ENCODE measurements at places on chromosomes 12 and 14.

GRCh38 chr14:92513966-92514843 lies 624 bp downstream of the RIN3 start:
- DNase-seq = no peak

GRCh38 chr12:108638141-108638827 lies 4.6 kb upstream of the SELPLG start:
- DNase-seq = no peak

GRCh38 chr14:96581026-96581425 lies 78.8 kb downstream of the PAPOLA start:
- DNase-seq = no peak

GRCh38 chr14:34722723-34723545 lies 8.5 kb upstream of the CFL2 start:
- peak; percentile 76 for DNase-seq

DNA sequence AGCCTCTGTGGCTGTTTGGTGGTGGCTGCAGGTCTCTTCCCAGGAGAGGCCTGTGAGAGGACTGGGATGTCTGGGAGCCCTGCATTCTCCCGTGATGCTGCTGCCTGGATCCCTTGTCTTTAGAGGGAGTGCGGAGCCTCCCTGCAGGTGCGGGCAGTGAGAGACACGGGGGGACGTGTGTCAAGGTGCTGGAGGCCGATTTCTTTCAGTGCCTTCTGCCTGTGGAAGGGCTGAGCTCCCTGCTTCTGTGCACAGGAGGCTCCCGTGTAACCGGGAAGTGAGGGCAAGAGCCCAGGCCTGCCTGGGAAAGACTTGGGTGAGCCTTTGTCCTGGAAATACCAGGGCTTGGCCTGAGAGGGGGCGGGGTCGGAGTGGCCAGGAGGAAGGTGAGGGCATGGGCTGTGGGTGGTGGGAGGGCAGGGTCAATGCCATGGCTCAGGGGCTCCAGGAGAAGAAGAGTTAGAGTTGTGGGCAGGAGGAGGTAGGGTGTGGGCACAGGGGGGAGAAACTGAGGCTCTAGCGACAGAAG lies 372.2 kb downstream of the TMEM121 start:
- DNase-seq = no peak

GRCh38 chr12:48795550-48796455 lies 6.9 kb upstream of the ADCY6 start:
- DNase-seq = peak; percentile 65

DNA sequence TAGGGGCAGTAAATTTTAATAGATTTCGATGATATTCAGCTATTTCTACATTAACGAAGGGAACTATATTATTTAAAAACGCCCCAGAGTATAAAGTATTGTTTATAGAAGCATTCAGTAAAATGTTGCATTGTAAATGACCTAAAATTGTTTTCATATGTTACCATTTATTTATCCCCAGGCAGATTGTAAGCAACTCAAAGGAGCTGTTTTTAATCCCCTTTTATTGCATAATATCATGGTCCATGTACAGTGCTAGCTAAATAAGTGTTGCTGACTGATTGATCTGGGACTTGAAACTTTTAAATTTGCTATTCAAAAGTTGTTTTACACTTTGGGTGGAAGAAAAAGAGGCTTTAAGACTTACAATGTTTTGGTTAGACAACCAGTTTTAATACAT lies 199.0 kb upstream of the SLC38A2 start:
- DNase-seq = no peak

- no peak for DNase-seq
Observed at GRCh38 chr12:72028966-72029365, 90.3 kb downstream of the TPH2 start.

DNA sequence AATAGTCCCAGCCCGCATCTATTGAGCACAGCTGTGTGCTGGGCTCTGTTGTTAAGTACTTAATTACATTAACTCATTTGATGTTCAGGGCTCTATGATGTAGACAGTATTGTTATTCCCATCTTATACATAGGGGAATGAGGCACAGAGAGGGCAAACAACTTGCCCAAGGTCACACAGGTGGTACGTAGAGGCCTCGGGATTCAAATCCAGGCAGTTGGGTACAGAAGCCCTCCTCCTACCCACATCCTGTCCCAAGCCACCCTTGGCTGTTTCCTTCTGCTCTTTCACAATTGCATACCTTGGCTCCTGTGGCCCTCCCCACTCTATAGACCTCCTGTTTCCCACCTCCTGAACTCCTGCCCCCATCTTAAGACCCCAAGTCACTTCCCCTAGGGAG lies 10.0 kb upstream of the GPR68 start:
- no peak for DNase-seq

- no peak for DNase-seq
Observed at GRCh38 chr14:61575551-61576150, 119.7 kb upstream of the HIF1A start.

GRCh38 chr12:2250797-2251196 lies 198.0 kb downstream of the CACNA1C start:
- DNase-seq = no peak

GRCh38 chr14:74733221-74733620 lies 20.3 kb downstream of the FCF1 start:
- no peak for DNase-seq

DNA sequence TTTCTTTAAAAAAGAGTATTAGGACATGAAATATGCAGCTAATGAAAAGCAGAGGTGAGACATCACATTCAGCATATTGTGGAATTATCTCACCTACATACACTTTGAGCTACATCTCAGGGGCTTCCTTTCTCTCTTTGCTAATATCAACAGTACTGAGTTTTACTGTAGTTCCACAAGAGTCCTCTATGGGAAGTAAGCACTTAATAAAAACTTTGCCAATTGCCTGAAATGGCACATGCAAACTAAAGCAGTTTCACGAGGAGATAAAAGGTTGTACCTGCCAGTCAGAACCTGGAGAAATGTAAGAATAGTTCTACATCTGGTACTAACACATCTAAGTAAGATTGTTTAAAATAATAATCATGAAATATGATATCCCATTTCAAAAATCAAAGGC lies 73.5 kb upstream of the GPHB5 start:
- no peak for DNase-seq

- no peak for DNase-seq
Observed at GRCh38 chr12:4610481-4610880, 38.4 kb downstream of the AKAP3 start.

DNA sequence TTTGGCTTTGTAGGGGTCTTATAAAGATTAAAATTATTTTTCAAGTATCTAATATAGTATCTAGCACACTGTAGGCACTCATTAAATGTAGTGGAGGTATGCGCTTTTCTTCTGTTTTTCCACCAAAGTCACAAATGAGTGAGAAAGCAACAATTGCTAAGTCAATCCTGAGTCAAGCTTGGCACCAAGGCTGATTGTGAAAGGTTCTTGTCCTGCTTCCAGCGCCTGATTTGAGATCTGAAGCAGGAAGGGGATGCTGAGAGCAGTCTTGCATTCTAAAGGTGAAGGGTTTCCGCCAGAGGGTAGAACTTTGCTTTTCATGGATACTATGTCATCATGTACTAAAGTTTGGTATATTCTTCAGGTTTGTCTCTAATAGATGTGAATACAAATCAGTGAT lies 64.9 kb upstream of the DAAM1 start:
- no peak for DNase-seq

GRCh38 chr14:83085725-83086124 lies 1552.1 kb upstream of the SEL1L start:
- no peak for DNase-seq

GRCh38 chr12:7832059-7832696 lies 40.5 kb downstream of the SLC2A14 start:
- DNase-seq = no peak

DNA sequence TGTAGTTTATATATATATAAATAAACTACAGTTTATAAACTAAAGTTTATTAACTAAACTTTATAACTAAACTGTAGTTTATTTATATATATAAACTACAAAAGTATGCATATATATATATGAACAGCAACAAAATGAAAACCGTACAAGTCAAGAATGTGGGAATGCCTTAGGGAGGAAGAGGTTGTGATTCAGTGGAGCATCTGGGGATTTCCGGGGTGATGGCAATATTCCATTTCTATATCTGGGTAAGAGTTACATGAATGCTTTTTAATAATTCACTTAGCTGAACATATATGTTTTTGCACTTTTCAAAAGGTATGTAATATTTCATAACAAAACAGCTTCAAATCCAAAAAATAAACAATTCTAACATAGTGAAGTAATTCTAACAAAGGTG lies 30.1 kb upstream of the CAND1 start:
- no peak for DNase-seq

GRCh38 chr14:92026548-92027190 lies 13.2 kb downstream of the TRIP11 start:
- no peak for DNase-seq

- no peak for DNase-seq
Observed at GRCh38 chr12:2052826-2053678, at the start of gene CACNA1C. CACNA1C (plus strand) TSS chr12:2052987; CDS start chr12:2053563, 576 bp downstream.

DNA sequence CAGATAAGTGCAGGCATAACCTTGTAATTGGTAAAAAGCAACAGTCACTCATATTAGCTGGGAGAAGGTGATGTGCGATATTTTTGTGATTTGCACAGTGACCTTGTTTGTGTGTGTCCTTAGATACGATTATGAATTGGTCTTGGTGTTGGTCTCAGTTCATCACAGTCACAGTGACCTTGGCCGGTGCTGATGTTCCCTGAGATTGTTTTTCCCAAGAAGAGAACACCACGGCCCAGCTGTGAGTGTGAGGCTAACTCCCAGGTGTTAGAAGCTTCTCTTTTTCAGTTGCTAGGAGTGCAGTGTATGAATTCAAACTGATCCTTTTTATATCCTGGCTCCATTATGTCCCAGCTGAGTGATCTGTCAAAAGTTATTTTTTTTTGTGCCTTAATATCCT lies 46.2 kb downstream of the TRHDE start:
- no peak for DNase-seq

DNA sequence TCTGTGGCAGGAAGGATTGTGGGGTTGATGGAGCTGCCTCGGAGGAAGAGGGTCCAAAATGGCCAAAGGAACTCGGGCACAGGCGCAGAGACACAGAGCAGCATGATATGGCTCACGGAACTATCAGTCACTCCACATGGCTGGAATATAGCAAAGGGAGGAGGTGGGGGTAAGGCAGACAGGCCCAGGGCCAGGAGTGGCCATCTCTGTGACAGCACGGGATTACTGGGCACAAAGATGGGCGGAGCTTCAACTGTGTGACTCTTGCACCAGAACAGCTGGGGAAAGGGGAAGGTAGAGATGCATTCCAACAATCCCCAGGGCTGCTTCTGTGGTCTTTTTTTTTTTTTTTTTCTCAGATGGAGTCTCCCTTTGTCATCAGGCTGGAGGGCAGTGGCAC lies 24.8 kb upstream of the EML1 start:
- no peak for DNase-seq

GRCh38 chr12:127542391-127542790 lies 724.6 kb upstream of the TMEM132C start:
- DNase-seq = no peak

GRCh38 chr14:75906680-75907280 lies 75.0 kb downstream of the TGFB3 start:
- peak; percentile 72 for DNase-seq

- DNase-seq = no peak
Observed at GRCh38 chr12:108833355-108833733, 24.0 kb downstream of the SSH1 start.

GRCh38 chr12:20757-21156 lies 45.8 kb upstream of the IQSEC3 start:
- no peak for DNase-seq

DNA sequence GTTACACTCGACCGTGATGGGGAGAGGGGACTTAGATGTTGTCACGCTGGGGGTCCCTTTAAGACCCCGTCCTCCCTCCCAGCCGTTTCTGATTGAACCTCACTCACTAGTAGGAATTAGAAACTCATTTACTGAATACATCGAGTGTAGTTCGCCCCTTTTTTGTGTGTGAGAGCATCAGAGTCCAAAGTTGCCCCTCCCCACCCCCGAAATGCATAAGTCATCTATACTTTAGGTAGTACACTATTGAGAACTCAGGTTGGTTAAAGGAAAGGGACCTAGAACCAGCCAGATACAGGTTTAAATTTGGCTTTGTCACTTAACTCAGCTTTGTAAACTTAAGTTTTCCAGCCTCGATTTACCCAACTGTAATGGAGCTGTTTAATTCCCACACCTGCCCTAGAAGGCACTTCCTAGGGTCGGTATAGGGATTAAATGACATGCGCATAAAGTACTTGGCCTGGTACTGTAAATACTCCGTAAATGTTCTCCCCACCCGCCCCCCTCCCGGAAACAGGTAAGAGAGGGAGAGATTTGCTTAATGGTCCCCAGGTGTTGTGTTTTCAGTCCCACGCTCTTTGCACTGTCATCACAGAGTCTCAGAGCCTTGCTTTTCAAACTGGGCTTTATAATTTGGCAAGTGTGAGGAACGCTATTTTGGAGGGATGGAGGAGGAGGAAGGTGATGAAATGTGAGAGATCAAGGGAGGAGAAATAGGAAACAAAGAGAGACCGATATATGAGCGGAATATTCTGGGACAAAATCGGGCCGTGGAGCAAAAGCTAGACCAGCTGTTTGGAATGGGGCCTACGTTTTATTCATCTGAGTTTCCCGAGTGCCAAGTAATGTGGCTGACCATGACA lies 897 bp downstream of the SUDS3 start:
- DNase-seq = no peak

DNA sequence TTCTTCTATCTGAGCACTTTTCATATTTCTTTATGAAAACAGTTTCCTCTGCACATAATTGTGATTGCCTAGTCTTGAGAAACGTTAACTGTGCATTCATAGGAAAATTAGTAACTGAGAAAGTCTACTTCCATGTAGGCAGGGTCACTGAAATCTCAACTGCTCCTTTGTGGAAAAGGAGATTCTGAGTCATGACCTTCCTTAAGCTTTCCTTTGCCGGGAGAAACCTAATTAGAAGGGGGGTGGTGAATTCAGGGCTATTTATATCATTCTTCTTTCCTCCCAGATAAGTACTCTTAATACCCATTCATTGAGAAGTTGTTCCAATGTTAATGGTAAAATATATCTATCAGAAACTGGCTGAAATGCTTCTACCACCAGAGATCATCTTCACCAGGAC lies 751.0 kb upstream of the TMEM132C start:
- no peak for DNase-seq

GRCh38 chr14:81005540-81006228 lies 50.3 kb downstream of the TSHR start:
- DNase-seq = no peak

DNA sequence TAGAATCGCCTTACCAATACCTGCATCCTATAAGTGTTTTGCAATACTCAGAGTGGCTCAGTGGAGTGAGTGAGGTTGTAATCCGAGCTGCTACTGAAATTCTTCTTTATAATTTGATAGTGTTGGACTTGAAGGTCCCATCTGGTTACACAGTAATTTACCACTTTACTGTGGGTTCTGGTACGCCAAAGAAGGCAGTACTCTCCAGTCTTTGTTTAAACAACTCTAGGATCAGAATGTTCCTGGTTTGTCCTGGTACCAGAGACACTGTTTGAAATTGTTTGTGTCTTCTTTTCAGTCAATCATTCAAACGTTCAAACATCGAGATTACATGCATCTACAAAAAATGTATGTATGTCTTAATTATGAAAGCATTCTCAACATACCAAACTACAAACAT lies 51.3 kb upstream of the AMN1 start:
- DNase-seq = no peak

GRCh38 chr14:55721353-55721752 lies 141.3 kb downstream of the KTN1 start:
- DNase-seq = no peak

GRCh38 chr12:67141296-67142018 lies 127.7 kb upstream of the CAND1 start:
- no peak for DNase-seq

- no peak for DNase-seq
Observed at GRCh38 chr12:103801709-103802585, 39.1 kb downstream of the NT5DC3 start.

Data from natural killer cell treated with Interleukin-12 subunit alpha and Interleukin-12 subunit beta and Interleukin-15 and Interleukin-18, amount 100 ng/mL, for 72 hours (primary cell).